CD4-positive, alpha-beta T cell treated with Interleukin-1 beta for 1 hour (primary cell): ENCODE measurements at places on chromosomes 5 and 9.

GRCh38 chr5:16595881-16596580, 20.8 kb downstream of the RETREG1 start:
- no peak for DNase-seq

- DNase-seq, result no peak
These were observed 63.9 kb downstream of the MAT2B start for GRCh38 chr5:163569284-163569683.

DNA sequence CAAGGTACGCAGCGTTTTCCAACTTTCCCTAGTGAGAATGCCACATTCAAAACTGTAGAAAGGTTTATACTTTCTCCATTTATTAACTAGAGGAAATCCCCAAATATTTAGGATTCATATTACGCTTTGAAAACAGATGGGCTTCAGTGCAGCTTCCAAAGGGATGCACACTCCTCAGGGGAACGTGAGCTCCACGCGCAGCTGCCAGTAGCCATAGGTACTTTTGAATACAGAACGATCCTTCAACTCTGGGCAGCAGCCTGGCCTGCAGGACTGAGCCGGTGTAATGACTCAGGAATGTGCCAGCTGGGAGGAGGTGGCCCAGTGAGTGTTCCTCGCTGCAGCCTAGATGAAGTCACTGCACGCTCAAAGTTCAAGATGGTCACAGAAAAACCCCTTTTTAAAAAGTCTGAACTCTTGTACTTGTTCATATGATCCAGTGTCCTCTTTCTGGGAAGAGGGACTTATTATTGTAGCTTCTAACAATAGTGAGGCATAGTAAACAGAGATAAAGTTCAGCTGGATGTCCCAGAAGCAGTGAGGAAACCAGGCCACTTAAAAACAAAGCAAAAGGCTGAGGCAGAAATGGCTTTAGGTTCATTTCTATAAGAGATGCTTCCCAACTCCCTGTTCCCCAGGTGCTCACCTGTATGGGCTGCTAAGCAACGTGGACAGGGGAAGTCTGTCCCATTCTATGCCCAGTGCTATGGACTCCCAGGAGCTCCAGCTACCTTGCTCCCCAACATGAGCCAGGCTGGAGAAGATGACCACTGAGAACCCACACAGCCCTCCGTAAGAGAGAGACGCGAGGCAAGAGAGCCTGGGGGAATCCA, 130.0 kb downstream of the LHFPL2 start:
- DNase-seq, result no peak

GRCh38 chr9:33380390-33381094, 21.8 kb downstream of the AQP7 start:
- no peak for DNase-seq
